ENCODE measurements at places on chromosomes 2 and 18.

DNA sequence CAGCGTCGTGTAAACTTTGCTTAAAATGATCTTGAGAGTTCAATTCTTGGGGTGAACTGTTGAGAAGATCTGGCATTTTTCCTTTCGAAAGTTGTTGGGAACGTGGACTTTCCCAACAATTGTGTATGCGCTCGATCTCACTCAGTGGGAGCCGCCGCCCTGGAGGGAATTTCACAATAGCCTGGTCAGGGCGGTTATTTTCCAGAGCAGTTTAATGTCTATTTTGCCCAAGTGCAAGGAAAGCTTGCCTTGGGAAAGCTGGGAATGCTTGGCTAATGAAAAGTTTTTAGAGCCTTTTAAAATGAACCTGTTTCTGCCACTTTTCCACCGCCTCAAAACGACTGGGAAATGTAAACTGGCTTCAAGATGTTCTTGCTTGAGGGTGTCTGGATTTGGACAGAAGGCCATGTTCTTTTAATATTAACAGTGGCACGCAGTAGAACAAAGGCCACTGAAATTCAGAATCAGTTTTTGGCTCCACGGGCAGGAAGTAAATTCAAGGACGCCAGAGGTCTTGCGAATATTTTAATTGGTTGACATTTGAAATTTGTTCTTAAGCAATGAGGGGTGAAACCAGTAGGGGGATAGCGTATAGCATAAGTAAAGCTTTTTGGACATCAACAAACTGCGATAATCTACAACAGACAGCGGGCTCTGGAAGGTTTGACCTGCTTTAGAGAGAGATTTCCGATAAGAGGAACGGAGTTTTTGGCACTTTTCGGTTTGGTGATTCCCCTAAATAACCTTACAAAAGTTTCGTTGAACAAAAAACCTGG, 1.2 kb downstream of the CFLAR start:
- peak; percentile 65 for DNase-seq

DNA sequence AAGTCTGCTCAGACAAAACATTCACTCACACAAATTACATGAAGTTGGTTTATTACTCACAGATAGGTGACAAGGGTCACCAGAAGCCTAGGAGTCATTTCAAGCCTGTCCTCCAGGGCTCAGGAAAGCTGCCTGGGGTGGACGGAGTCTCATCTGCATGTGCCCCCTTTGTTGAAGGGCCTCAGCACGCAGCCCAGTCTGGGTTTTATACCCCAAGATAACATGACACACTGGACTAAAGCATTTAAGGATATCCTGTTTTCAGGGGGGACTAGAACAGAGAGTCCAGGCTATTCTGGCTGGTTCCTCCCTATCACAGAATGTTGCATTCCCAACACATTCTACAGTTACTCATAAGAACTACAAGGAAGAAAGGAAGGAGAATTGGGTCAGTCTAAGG, 164.7 kb downstream of the MREG start:
- no peak for DNase-seq

GRCh38 chr18:42706618-42707017, 408.9 kb downstream of the RIT2 start:
- no peak for DNase-seq

DNA sequence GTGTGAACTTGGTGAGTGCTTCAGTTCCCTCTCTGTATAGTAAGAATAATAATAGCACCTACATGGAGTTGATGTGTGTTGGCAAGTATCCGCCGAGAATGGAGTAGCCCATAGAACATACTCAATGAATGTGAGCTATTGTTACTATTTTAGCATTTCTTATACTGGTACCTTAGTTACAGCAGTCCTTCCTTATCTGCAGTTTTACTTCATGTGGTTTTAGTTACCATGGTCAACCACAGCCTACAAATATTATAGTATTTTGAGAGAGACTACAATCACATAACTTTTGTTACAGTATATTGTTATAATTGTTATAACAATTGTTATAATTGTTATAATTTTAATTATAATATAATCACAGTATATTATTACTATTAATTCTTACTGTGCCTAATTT, 152.5 kb upstream of the RASGRP3 start:
- no peak for DNase-seq

- no peak for DNase-seq
These were observed 218.4 kb upstream of the REV1 start for GRCh38 chr2:99708231-99708630.

DNA sequence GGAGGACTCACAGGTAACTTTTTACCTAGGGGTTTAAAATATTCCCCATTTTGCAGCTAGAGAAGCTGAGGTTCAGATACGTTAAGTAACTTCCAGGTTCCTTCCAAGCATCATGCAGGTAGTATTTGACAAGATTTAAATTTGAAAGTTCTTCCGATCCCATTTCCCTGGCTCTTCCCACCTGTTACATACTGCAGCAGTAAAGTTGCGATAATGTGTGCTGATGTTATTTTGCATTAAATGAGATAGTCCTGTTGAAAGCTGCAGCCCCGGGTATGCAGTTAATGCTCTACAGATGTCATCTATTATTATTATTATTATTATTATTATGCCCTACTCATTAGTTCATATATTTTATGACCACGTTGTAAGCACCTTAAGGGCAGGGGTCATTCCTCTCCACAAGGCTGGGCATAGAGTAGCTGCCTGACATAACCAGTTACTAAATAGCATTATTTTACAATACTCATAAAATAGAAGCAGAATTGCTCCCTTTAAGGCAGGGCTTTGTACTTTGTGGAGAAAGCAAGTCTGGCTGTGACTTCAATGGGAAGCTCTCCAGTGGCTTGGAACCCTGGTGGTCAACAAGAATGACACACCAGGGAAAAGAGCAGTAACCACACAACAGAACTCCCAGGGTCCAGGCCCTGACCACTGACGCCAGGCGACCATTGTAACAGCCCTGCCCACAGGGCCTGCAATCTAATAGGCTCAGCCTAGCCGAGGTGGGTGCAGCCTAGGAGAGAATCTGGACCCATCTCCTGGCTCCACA, 112.0 kb upstream of the STPG4 start:
- DNase-seq = no peak

DNA sequence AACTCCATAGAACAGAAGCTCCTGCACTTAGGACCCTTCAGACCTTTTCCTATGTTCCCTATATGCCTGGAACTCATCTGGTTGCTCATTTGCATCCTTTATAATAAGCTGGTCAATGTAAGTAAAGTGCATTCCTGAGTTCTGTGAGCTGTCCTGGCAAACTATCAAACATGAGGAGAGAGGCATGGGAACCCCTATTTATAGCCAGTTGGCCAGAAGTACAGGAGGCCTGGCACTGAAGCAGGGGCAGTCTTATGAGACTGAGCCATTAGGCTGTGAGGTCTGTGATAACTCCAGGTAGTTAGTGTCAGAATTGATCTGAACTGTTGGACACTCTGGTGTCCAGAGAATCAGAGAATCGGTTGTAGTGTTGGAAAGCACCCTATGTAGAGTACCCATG, 88.4 kb downstream of the EHD3 start:
- no peak for DNase-seq

GRCh38 chr2:57862153-57862552, 184.5 kb upstream of the VRK2 start:
- no peak for DNase-seq

GRCh38 chr2:37992601-37993000, 67.5 kb downstream of the RMDN2 start:
- no peak for DNase-seq

- no peak for DNase-seq
These were observed 68.5 kb downstream of the PIGN start for GRCh38 chr18:62118328-62118727.
